ENCODE measurements at places on chromosomes 7 and 10. TPM values are rescaled to one million over a fixed set of nuclear protein-coding genes. Genes with fewer than 3 reads are reported as not detected.

GRCh38 chr10:10847387-10847786 lies 170.3 kb upstream of the CELF2 start:
- DNase-seq, result no peak

- no peak for DNase-seq
These were observed 9.0 kb upstream of the CFTR start for GRCh38 chr7:117470777-117471176.

DNA sequence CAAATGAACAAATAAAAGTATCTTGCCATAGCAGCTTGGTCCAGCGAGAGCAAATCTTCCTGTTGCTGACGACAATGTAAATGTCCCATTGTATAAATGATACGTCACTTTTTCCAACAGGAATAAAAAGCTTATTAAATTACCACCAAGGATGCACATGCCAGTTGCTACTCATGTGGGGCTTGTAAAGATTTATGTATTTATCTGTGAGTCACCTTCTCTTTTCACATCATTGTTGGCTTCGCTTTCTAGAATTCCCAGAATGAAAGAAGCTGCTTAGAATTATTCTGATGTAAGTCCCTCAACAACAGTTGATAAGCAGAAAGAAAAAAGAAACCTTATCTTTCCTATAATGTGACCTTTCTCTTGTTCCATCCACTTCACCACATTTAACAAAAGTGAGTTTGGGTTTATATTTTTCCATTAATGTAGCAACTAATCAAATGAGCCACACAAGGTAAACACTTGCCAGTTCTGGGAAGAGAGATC lies 22.4 kb downstream of the DNAJC12 start:
- DNase-seq, result peak; percentile 9

DNA sequence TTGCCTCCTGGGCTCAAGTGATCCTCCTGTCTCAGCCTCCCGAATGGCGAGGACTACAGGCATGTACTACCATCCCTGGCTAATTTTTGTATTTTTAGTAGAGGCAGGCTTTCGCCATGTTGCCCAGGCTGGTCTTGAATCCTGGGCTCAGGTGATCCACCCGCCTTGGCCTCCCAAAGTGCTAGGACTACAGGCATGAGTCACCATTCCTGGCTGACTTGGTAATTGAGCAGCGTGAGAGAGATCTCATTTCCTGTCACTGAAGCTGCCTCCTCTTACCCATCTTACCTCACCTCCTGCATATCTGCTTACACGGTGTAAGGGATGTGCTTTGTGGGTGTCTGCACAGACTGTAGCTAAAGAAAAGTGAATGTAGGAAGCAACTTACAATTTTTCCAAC lies 9.7 kb downstream of the IFIT3 start:
- DNase-seq, result peak; percentile 84

DNA sequence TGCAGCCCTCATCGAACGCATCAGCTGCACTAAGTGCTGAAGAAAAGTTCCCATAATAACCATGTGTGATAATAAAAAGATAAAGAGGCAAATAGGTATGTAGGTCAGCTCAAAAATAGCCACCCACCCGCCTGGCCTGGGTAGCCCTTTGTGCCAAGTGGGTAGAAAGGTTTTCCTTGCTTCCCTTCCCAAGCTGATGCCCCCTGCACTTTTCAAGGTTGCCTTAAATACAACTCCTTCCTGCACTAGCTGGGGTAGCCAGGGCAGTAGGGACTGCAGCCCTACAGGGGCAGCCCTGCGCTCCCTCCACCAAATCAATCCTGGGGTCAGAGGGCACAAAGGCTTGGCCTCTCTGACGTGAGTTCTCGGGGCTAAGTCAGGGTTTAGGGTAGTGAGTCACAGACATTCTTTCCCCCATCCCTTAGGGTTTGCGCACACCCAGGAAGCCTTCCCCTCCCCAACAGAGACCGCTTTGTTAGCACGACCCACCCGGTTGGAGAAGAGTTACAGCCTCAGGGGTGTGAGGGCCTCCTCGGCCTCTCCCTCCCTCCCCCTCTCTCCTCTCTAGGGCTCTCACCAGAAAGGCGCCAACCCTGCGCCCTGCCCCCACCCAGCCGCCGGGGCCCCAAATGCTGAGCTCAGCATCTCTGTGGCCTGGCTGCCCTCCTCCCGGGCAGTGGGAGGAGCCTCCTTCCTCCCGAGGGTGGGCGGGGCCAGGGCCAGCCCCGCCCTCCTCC lies 13.3 kb upstream of the DDIT4 start:
- peak; percentile 62 for DNase-seq

- peak; percentile 68 for DNase-seq
These were observed 435 bp upstream of the PWWP2B start for GRCh38 chr10:132396494-132397035.

- peak; percentile 53 for DNase-seq
These were observed 67.5 kb downstream of the PFKFB3 start for GRCh38 chr10:6269953-6270867.

GRCh38 chr10:35208949-35209613 lies 82.4 kb downstream of the CREM start:
- no peak for DNase-seq

GRCh38 chr10:77647543-77648293 lies 10.1 kb upstream of the KCNMA1 start:
- no peak for DNase-seq

GRCh38 chr7:88268858-88269257 lies 37.8 kb downstream of the STEAP4 start:
- DNase-seq, result no peak

DNA sequence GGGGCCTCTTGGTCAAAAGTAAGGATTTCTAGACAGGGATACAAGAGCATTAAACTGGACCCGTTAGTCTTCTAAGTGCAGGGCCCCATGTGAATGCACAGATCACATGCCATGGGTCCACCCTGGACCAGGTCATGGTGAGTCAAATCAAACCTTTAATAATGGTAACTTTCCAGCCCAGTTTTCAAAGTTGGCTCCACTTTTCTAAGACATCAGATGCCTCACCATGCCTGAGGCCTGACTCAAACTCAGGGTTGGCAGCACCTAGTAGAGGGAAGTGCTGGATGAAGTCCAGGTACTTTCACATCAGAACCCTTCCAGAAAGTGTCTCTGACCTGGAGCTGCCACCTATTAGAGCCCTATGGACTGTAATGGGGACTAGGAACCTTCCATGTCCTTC lies 9.7 kb upstream of the SMIM30 start:
- DNase-seq, result no peak

GRCh38 chr10:27713941-27714340 lies 31.7 kb downstream of the MKX start:
- peak; percentile 46 for DNase-seq

DNA sequence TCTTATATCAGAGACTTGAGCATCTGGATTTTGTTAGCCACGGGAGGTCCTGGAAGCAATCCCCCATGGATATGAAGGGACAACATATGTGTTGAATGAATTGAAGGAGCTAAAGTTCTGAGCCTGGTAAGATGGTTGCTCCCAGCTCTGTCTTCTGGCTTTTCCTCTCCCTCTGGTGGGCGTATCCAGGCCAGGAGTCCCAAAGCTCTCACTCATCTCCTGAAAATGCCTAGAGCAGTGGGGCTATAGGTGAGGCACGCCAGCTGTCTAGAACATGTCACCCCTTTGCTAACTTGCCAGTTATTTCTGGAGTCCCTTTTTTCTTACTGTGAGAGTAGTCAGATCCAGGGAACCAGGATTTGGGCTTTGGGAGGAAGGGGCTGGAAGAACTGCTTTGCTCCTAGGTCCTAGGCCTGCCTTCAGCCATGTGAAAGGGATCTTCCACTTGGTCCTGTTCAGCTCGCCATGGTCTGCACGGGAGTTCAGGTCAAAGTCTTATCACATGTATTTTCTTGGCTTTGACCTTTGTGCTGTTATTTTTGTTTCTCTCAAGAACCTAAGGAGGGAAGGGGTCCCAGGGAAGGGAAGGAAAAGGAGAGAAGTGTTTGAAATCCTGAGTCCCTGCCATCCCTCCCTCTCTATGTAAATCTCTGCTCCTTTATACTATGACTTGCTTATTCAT lies 73.6 kb downstream of the MINPP1 start:
- DNase-seq, result no peak

- DNase-seq, result no peak
These were observed 145.8 kb downstream of the AUTS2 start for GRCh38 chr7:69744026-69744425.

GRCh38 chr10:108899670-108900069 lies 1023.6 kb downstream of the XPNPEP1 start:
- no peak for DNase-seq

DNA sequence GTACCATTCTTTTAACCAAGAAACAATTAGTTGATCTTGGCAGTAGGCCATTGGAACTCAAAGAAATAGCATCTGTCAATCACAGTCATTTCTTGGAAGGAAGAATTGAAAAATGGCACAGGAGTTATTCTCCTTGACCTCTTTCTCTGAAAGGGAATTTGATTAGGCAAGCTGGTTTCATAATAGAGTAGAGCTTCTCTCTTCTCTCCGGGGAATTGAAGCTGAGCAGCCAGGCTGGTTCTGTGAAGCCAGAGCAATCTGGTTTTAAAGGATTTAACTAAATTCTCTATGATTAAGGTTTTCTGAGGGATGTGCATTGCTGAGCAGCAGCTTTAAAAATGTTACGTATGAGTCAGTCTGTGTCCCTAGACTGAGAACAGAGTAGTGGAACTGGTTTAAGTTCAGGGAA lies 70.2 kb downstream of the AHCYL2 start:
- no peak for DNase-seq

GRCh38 chr7:134284952-134285351 lies 31.8 kb downstream of the SLC35B4 start:
- DNase-seq, result no peak

DNA sequence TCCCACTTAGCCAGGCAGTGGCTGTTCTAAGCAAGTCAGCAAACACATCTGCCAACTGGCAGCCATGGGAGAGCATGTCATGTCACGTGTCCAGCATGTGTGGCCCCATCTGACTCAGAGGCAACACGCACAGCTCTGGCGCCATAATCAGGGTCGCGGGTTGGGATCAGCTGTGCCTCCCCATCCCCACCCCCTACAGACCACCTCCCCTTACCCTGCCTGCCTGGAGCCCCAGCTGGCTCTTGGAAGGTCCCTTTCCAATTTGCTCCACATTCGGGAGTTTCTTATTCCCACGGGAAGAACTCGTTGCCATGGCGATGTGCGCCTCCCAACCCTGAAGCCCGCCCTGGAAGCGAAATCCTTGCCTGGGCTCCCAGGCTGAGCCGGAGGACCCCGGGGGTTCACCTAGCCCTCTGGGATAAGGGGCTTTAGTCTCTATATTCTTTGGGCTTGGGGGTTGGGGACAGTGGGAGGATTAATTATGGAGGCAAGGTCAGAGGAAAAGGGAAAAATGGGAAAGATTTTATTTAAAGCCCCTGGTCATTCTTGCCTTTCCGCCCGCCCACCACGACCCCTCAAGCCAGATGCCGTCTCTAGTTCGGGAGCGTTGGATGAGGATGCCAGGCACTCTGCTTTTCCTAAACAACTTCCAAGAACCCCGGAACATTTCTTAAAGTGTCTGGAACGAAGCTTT lies 283.7 kb downstream of the ZEB1 start:
- DNase-seq, result peak; percentile 83

GRCh38 chr10:12703813-12704212 lies 297.7 kb downstream of the CCDC3 start:
- peak; percentile 65 for DNase-seq

GRCh38 chr10:79610601-79611191 lies at the start of gene SFTPA1:
Gene SFTPA1 (plus strand): TSS chr10:79610939. CDS start chr10:79611826, 887 bp downstream.
- DNase-seq, result no peak

The PKD2L1 gene
- total RNA-seq, result not detected

The CFAP58 gene
- 0.06 TPM for total RNA-seq

The AKR1C4 gene
- total RNA-seq, result not detected

The PHYHIPL gene
- not detected for total RNA-seq

The TMEM139 gene
- total RNA-seq, result not detected

The WNT16 gene
- total RNA-seq, result not detected

The PNLIPRP3 gene
- total RNA-seq, result 0.17 TPM

The CEP55 gene
- total RNA-seq, result 98.9 TPM

The SHH gene
- 0.86 TPM for total RNA-seq

The SEC31B gene
- 0.34 TPM for total RNA-seq

The SFTPA1 gene
- total RNA-seq, result not detected

The NXPH1 gene
- not detected for total RNA-seq

The FFAR4 gene
- total RNA-seq, result not detected

The GCK gene
- total RNA-seq, result not detected

The GNAT3 gene
- not detected for total RNA-seq

The TBX20 gene
- total RNA-seq, result 1.9 TPM

The EIF5AL1 gene
- total RNA-seq, result 0.54 TPM

The CPED1 gene
- 1.6 TPM for total RNA-seq

The CRYGN gene
- 0.17 TPM for total RNA-seq

The GNGT1 gene
- not detected for total RNA-seq

The UNCX gene
- not detected for total RNA-seq

The AASS gene
- total RNA-seq, result 39.8 TPM

The PNPLA8 gene
- total RNA-seq, result 46.9 TPM

The EXOC4 gene
- 36.9 TPM for total RNA-seq

All from Daoy (cell line).